ENCODE measurements at places on chromosomes 1 and 21. TPM values are rescaled to one million over a fixed set of nuclear protein-coding genes. Genes with fewer than 3 reads are reported as not detected.

- H3K27ac ChIP-seq = no peak overlapping the region
- peak; percentile 16 for DNase-seq
- no peak overlapping the region for H3K4me3 ChIP-seq
- peaks cover 68% of the 10 kb centered on the region for H3K27me3 ChIP-seq
- H3K4me1 ChIP-seq = peaks cover 5% of the 10 kb centered on the region
Observed at GRCh38 chr1:22712502-22713271, 2.0 kb downstream of the EPHB2 start.

- DNase-seq = peak; percentile 38
- H3K27ac ChIP-seq = no peak overlapping the region
- peak overlapping the region; percentile 70 for H3K4me3 ChIP-seq
- no peaks in the 10 kb centered on the region for H3K36me3 ChIP-seq
Observed at GRCh38 chr1:41380979-41381691, 19.9 kb downstream of the FOXO6 start.

CLCA2 gene
- not detected for total RNA-seq

- peak; percentile 65 for DNase-seq
- peak overlapping the region; percentile 87 for H3K4me3 ChIP-seq
- peaks cover 43% of the 10 kb centered on the region for H3K36me3 ChIP-seq
- peaks cover 71% of the 10 kb centered on the region for H3K4me1 ChIP-seq
- H3K27ac ChIP-seq = peak overlapping the region; percentile 99
Observed at GRCh38 chr1:9654834-9655723, 3.5 kb downstream of the PIK3CD start.
